ENCODE measurements at places on chromosomes 7 and 10. TPM values are rescaled to one million over a fixed set of nuclear protein-coding genes. Genes with fewer than 3 reads are reported as not detected.

The CHST15 gene
- 9.5 TPM for total RNA-seq

The LIPF gene
- total RNA-seq = not detected

The ATOH7 gene
- total RNA-seq = not detected

The FAM180A gene
- total RNA-seq = not detected

The ANKRD1 gene
- 94.4 TPM for total RNA-seq

The MACC1 gene
- 29.6 TPM for total RNA-seq

The KCNMA1 gene
- 32.8 TPM for total RNA-seq

The C10orf95 gene
- not detected for total RNA-seq

The LHFPL3 gene
- 0.06 TPM for total RNA-seq

The FGFR2 gene
- total RNA-seq = 1.9 TPM

The ATRNL1 gene
- 7.1 TPM for total RNA-seq

The GLI3 gene
- 4.3 TPM for total RNA-seq

The OTUD1 gene
- 1.1 TPM for total RNA-seq

DNA sequence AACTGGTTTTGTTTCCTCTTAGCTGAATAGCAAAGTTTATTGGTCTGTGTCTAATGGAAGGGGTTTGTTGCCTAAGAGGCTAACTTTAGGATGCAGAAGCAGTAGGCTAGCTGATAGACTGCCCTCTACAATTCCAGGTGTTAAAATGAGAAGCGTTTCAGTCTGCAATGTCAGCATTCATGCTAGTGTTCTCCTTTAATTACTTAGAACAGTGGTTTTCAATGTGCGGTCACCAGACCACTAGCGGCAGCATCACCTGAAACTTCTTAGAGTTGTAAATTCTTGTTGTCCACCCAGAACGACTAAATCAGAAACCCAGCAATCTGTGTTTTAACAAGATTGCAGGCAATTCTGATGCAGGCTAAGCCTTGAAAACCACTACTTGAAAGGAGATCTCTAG, 392.9 kb downstream of the IPMK start:
- DNase-seq = no peak

- DNase-seq = no peak
Measured at GRCh38 chr7:106999023-106999422, 45.5 kb upstream of the PRKAR2B start.

DNA sequence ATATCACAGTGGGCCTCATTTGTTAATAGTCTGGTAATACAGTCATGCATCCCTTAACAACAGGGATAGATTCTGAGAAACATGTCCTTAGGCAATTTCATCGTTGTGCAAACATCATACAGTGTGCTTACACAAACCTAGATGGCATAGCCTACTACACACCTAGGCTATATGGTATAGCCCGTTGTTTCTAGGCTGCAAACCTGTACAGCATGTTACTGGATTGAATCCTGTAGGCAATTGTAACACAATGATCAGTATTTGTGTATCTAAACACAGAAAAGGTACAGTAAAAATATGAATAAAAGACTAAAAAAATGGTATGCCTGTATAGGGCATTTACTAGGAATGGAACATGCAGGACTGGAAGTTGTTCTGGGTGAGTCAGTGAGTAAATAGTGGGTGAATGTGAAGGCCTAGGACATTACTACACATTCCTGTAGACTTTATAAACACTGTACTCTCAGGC, 12.0 kb upstream of the RHOBTB1 start:
- DNase-seq = peak; percentile 59

DNA sequence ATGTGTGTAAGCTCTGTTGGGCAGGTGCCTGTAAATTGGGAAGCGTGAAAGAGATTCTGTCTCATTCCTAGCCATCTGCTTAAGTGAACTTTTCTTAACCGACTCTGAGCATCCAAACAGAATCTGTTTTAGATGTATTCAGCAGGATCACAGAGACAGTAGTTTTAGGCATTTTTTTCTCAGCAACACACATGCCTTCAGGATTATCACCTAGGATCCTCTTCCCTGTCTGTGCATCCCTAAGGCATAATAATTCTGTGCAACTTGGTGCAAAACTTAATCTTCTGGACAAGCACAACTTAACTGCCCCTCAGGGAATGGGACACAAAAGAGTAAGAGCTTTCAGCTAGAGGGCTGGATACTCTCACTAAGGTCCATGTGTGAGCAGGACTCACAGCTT, 284.8 kb downstream of the C7orf25 start:
- DNase-seq = no peak

- no peak for DNase-seq
Measured at GRCh38 chr10:43925793-43926192, 277.1 kb upstream of the ZNF32 start.

GRCh38 chr7:129831424-129832058, 121.2 kb downstream of the UBE2H start:
- peak; percentile 98 for DNase-seq

DNA sequence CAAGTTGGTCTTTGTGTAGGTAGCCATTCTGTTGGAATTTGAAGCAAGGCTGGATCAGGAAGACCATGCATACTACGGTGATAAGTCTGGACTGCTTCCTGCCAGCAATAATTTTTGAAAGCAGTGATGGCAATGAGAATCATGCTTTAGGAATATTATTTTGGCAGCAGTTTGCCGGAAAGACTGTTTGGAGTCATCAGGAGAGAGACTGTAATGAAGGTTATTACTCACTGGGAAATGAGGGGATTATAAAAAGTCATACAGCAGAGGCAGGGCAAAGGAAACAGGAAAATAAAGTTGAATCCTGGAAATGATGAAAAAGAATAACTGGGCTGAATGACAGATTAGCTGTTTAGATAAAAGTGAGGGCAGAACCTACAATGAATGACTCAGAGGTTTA, 1136.8 kb upstream of the AUTS2 start:
- no peak for DNase-seq

GRCh38 chr7:83413831-83414230, 235.1 kb downstream of the SEMA3E start:
- peak; percentile 15 for DNase-seq

GRCh38 chr7:48130658-48131108, 40.6 kb upstream of the ABCA13 start:
- DNase-seq = no peak

GRCh38 chr7:140672382-140673062, at the start of gene ADCK2:
Gene ADCK2 (plus strand): TSS chr7:140672945. CDS start chr7:140673331, 386 bp downstream.
- DNase-seq = peak; percentile 48

DNA sequence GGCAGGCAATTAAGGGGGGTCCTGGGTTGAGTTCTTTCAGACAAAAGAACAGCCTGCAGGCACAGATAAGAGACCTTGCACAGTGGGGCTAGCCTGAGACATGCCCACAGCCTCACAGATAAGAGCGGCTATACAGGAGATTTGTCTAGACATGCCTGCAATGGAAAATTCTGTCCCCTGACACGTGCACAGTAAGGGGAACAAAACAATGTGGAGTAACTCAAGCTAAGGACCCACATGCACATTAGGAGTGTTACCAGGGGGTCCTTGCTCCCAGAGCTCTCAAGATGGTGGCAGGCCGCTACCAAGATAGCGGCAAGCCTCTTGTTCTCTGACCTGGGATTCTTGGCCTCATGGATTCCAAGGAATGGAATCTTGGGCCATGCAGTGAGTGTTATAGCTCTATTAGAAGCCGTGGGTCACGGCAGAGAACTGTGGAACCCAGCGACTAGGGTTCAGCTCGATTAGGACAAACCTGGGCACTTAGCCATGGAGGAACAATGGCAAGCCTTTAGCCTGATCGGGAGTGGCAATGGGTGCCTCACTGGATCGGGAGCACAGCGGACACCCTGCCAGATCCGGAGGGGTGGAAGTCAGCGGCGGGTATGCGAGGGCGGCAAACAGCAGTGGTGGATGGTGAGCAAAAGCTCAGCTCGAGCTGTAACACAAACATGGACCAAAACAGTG, 196.9 kb downstream of the CCSER2 start:
- no peak for DNase-seq

- no peak for DNase-seq
Measured at GRCh38 chr7:150447966-150448788, 2.3 kb upstream of the GIMAP8 start.

- no peak for DNase-seq
Measured at GRCh38 chr10:5832946-5833345, 19.7 kb upstream of the GDI2 start.

DNA sequence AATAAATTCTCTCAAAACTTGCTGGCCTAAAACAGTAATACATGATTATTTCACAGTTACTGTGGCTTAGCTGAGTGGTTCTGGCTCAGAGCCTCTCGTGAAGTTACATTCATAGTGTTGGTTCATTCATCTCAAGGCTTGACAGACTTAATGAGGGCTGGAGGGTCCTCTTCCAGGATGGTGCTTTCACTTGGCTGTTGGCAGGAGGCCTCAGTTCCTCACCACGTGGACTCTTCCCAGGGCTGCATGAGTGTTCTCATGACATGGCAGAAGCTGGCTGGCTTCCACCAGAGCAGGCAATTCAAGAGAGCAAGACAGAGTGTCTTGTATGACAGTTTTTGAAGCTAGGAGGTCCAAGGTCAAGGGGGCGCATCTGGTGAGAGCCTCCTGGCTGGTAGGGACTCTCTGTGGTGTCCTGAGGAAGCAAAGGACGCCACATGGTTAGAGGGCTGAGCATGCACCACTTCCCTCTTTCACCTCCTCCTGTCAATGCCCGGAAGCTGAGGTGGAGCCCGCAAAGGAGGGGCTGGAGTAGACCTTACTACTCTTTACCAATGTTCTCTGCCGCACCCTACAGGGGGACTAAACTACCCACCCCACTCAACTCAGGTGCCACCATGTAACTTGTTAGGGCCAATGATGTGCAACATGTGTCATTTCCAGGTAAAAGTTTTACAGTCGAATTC, 58.2 kb upstream of the YAE1 start:
- DNase-seq = peak; percentile 35

GRCh38 chr7:50962962-50963374, 180.3 kb upstream of the GRB10 start:
- DNase-seq = peak; percentile 100

GRCh38 chr10:89591796-89592271, 53.2 kb downstream of the PANK1 start:
- DNase-seq = no peak

GRCh38 chr10:46229144-46229563, 57.6 kb upstream of the ANTXRL start:
- peak; percentile 13 for DNase-seq

DNA sequence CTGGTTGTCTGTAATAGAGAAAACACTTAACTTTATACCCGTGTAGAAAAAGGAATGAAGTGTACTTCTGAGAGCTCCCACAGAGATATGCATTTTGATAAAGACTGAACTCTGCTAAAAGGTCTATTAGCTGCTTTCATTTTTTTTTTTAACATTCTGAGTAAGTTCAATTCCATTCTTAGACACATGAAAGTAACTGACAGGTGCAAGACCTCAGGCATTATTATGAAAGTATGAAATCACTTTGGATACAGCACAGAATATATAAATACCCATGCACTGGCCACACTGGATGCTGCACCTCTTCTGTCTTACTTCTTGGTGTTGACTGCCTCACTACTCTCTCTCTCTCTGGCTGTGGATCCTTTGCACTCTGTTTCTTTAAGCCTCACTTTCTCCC, 46.2 kb downstream of the VWDE start:
- no peak for DNase-seq

GRCh38 chr7:73314271-73314670, 5.6 kb upstream of the NSUN5 start:
- DNase-seq = no peak

GRCh38 chr7:138773817-138774216, 24.0 kb upstream of the TMEM213 start:
- DNase-seq = no peak

GRCh38 chr10:33336582-33337325, 2.3 kb upstream of the NRP1 start:
- peak; percentile 52 for DNase-seq

- no peak for DNase-seq
Measured at GRCh38 chr10:653991-654646, 35.3 kb downstream of the DIP2C start.

- DNase-seq = no peak
Measured at GRCh38 chr10:26205223-26205622, 11.4 kb upstream of the GAD2 start.

DNA sequence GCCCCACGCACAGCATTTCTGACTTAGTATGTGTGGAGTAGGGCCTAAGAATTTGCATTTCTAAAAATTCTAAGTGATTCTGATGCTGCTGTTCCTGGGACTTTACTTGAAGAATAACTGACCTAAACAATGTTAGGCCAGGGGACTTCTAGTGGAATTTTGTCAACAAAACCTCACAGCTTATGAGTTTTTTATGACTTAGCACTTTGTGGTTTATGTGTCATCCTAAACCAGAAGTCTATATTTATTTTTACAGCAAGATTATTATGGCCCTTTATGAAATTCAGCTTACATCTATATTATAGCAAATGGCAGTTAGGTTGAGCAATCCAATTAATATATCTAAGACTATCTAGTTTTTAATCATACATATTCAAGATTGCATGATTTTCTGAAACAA, 24.6 kb upstream of the BET1 start:
- DNase-seq = peak; percentile 31

DNA sequence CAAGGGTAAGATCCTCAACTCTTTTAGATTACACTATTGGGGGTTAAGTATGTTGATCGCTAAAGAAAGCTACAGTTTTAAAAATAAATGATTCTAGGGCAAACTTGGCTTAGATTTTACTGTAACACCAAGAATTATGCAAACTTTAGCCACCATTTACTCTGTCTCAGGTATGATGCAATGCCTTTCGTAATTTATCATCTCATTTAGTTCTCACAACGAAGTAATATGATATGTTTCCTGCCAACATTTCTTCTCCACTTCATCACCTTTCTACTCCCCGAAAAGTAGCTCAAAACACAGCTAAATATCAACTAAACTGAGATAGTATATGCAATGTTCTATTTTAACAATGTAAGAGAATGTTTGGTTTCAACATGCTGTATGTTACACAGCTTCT, 21.1 kb downstream of the FAM133B start:
- DNase-seq = no peak

DNA sequence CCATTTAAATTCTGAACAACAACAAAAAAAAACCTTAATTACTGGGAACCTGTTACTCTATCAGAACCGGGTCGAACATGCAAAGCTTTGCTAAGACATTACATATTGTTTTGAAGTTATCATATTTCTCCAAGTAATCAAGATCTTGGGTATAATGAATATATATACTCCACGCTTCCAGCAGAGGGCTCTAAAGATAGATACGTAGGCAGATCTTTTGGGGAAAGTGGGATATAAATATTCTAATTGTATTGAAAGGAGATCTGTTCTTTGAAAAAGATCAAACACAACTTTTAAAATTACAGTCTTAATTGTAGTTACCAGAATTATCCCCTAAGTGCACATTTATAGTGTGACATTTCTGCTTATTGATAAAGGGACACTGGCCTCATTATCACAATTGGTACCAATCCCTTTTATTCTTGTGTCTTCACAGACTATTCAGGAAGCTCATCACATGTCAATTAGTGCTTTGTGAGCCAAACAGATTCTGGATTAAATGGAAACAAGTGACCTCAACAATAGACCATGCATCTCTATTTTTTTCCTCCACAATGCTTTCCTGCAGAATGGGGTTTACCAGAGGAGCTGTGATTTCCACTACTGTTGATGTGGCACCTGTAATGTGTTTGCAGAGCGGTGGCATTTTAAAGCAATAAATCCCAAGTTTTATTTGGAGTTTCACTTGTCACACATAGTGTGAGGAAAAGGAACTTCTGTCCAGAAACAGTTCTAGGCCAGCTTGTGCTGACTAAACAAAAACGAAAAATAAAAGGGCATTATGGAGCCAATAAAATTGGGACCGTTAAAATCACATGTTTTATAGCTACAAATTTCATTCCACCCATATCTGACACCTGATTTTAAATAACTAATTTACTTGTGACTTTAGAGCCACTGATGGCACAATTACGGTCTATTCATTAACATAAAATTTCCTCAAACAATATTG, 122.4 kb downstream of the CTTNBP2 start:
- peak; percentile 32 for DNase-seq

GRCh38 chr10:125064681-125065492, 95.5 kb downstream of the CTBP2 start:
- peak; percentile 47 for DNase-seq

- DNase-seq = no peak
Measured at GRCh38 chr10:88088441-88089340, 225.3 kb downstream of the PTEN start.
